Adipocyte (in vitro differentiated cells): ENCODE measurements at places on chromosomes 13 and 19.

- peak; percentile 90 for DNase-seq
Measured at GRCh38 chr13:76473552-76474134, 412.6 kb downstream of the KCTD12 start.

- DNase-seq = peak; percentile 97
Measured at GRCh38 chr19:17079710-17080439, 4.3 kb downstream of the MYO9B start.

- DNase-seq = no peak
Measured at GRCh38 chr19:29413435-29413834, 112.4 kb upstream of the VSTM2B start.

GRCh38 chr19:412356-413355, 3.7 kb upstream of the C2CD4C start:
- DNase-seq = no peak

- DNase-seq = no peak
Measured at GRCh38 chr13:42638886-42639285, 64.9 kb downstream of the TNFSF11 start.

DNA sequence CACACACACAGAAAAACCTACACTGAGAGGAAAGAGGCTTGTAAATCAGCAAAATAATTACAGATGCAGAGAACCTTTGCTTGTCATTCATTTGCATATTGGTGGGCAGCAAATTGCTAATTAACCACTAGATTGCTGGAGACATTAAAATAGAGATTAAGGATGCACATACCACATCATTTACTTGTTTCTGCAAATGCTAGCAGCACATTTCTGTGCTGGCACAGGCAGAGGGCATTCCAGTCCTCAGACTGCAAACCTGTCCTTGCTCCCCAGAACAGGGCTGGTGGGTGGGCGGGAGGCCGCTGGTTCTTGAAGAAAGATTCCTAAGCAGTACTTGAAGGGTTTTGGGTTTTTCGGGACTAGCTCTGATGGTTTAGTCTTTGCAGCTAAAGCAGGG, 941 bp upstream of the SIAH3 start:
- DNase-seq = no peak

DNA sequence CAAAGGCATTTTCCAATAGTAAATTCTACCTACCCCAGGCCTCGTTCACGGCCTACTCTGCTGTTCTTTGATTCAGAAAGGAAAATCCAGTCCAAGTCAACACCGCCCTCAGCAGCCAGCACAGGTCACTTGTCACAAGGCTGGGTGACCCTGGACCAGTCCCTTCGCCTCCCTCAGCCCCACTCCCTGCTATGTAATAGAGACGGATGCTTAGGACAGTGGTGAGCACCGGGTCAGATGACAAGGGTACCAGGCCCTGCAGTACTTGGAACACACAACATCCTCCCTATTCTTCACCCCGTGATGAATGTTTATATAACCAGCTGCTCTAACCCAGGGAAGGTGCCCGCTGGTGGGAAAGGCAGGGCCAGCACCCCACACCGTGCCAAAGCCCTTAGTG, 14.3 kb downstream of the LATS2 start:
- DNase-seq = no peak

DNA sequence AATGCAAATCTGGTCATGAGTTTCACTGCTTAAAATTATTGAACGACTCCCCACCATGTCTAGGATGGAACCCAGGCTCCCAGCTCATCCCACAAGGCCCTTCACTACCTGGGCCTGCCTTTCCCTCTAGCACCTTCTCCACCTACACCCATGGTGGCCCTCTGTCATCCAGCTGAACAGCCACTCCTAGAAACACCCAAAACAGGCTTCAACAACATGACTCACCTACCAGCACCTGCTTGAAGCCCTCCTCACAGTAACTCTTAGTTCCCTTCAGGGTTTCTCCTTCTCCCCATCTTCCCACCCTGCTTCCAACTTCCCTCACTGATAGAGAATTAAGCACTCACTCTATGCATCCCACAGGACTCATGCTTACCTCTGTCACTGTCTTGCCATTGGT, 6.6 kb upstream of the IGFL2 start:
- no peak for DNase-seq

- no peak for DNase-seq
Measured at GRCh38 chr19:58355908-58356765, 2.8 kb upstream of the A1BG start.

- peak; percentile 70 for DNase-seq
Measured at GRCh38 chr13:113835461-113836270, 28.2 kb downstream of the GAS6 start.

- no peak for DNase-seq
Measured at GRCh38 chr19:12794196-12794941, 3.1 kb downstream of the JUNB start.

DNA sequence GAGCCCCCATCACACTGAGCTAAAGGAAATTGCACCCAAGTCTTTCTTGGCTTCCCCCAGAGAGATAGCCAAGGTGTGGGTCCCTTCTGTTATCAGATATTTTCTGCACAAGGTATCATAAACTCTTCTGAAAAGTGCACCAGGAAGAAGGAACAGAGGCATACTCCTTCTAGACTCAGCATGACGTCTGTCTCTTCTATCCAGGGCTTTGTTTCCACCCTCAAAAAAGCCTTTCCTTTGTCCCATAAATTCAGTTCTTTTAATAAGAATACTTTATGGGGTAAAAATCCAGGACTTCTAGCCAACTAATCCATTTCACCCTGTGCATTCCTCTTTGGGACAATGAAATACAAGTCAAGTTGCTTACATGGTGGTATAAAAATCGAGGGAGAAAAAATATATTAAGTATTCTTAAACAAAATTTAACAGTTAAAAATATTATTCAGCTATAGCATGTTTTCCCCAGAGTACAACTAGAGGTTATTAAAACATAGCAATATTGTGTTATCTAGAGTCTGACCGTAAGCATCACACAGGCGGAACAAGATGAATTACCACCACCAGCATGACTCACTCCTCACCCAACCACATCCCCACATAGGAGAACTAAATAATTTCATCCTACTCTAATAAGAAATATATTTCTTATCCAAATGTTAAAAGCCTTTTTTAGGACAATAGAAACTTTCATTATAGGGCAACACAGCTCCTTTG, 79.9 kb upstream of the GPC6 start:
- peak; percentile 39 for DNase-seq

GRCh38 chr13:23690668-23691067, 120.5 kb downstream of the TNFRSF19 start:
- DNase-seq = no peak
